ENCODE measurements at places on chromosomes 1 and 21. TPM values are rescaled to one million over a fixed set of nuclear protein-coding genes. Genes with fewer than 3 reads are reported as not detected.

The AMY1C gene
- total RNA-seq = not detected

The PLA2G2A gene
- not detected for total RNA-seq

The C1orf210 gene
- total RNA-seq = not detected

The F13B gene
- not detected for total RNA-seq

The HDAC1 gene
- 27.0 TPM for total RNA-seq

The FOXD3 gene
- total RNA-seq = not detected

The HIVEP3 gene
- 9.7 TPM for total RNA-seq

The ZNF672 gene
- total RNA-seq = 14.8 TPM

The TMEM82 gene
- not detected for total RNA-seq

The KRTAP26-1 gene
- not detected for total RNA-seq

The MX2 gene
- 1.2 TPM for total RNA-seq

The TMEM269 gene
- 0.46 TPM for total RNA-seq

The KDM5B gene
- total RNA-seq = 125 TPM

The DNASE2B gene
- 0.23 TPM for total RNA-seq

The MYOG gene
- not detected for total RNA-seq

The CFAP74 gene
- 1.8 TPM for total RNA-seq

The TEDDM1 gene
- not detected for total RNA-seq

The CLCA4 gene
- total RNA-seq = not detected

The CLCA1 gene
- total RNA-seq = not detected

The C1orf53 gene
- 2.8 TPM for total RNA-seq

The IL24 gene
- total RNA-seq = not detected

The DMBX1 gene
- total RNA-seq = 1.8 TPM

The CACHD1 gene
- total RNA-seq = 45.9 TPM

The ALG14 gene
- total RNA-seq = 6.5 TPM

The ADAMTS5 gene
- 4.6 TPM for total RNA-seq

The TMEM240 gene
- 14.5 TPM for total RNA-seq

The DCAF8 gene
- total RNA-seq = 67.4 TPM

The RHBG gene
- not detected for total RNA-seq

The F5 gene
- total RNA-seq = 0.92 TPM

The BSND gene
- not detected for total RNA-seq

The CRNN gene
- total RNA-seq = not detected

The CEP350 gene
- total RNA-seq = 85.6 TPM

The UFC1 gene
- total RNA-seq = 137 TPM

The RGS1 gene
- total RNA-seq = 26.1 TPM

The COL18A1 gene
- 19.8 TPM for total RNA-seq

The OXCT2 gene
- total RNA-seq = 0.46 TPM

The HSD3B1 gene
- total RNA-seq = not detected

The PRAMEF20 gene
- not detected for total RNA-seq

The LRRC38 gene
- total RNA-seq = 0.46 TPM

Data from diencephalon (tissue), 1 donor.